ENCODE measurements at places on chromosomes 12 and 14.

DNA sequence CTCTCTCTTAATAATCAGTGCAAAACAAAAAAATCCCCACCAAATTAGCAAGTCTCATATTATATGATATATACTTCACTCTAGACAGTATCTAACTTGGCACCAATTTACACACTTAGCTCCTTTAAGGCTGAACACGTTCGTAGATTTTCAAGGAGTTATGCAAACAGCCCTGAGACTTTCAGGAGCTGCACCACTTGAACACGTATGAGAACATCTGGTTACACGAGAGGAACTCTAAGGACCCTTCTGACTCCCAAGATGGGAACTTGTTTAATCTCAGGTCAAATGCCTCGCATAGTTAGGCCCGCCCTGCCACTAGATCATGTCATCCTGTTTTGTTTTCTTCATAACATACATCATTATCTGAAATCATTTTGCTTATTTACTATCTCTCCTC is 10.0 kb downstream of the SPRING1 start:
- no peak for DNase-seq

DNA sequence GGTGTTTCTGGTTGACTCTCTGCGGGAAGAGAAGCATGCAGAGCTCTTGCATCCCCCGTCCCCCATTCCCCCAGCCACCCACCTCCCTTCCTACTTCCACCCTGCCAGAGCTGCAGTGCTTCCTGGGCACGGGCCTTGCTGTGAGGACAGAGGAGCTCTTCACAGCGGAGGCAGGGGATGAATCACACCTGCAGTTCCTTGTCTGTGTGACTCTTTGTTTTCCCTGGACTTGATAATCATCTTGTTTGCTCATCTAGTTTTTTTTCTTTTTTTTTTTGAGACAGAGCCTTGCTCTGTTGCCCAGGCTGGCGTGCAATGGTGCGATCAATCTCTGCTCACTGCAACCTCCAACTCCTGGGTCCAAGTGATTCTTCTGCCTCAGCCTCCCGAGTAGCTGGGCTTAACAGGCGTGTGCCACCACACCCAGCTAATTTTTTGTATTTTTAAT is 27.8 kb downstream of the ANKRD9 start:
- no peak for DNase-seq

GRCh38 chr12:39102474-39103209 is 197.3 kb upstream of the CPNE8 start:
- DNase-seq: no peak

GRCh38 chr12:111297703-111298426 is 71.0 kb downstream of the PHETA1 start:
- no peak for DNase-seq

DNA sequence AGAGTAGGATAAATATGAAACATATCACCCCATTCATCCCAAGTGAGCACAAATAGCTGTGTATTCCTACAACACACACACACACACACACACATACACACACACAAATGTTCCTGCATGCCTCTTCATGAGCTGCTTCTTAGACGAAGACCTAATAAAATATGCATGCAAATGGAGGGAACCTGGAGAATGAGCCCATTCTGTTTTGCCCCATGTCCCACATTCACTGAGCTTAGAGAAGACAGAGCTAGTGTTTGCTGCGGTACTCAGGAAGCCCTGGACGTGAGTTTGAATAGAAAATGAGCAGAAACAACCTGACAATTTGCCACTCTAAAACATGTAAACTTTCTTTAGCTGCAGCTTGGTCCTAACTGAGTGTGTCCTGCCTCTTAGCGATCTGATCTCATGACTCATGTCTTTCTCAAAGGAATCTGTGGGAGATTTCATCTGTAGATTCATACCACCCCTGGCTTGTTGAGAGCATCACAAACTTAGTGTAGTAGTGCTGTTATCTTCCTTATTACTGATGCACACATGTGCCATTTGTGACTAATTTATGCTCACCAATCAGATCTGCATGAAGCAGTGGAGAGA is 86.8 kb downstream of the ITPR2 start:
- DNase-seq: no peak

DNA sequence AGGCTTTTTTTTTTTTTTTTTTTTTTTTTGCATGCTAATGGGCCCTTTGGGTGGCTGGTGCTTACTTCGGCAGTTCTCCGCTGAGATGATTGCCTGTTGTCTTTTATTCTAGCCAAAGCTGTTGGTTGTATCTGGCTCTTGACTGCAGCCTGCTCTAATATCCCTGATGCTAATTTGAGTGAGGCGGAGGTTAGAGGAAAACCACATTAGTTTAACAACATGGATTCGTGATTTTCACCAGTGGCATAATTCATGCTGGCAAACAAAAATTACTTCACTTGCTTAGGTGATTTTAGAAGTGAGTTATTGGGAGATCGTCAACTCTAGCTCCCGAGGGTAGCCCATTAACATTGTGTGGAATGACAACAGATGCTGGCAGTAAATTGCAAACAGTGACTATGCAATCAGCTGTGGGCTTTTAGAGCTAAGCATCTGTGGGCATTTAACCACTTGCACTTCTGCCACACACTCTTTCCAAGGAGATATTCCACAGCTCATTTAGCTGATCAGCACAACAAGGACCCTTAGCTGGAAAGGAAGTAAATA is 97.6 kb upstream of the ZDHHC17 start:
- DNase-seq: no peak

Measured in GM06990 (cell line).